Activated CD8-positive, alpha-beta memory T cell treated with anti-CD3 and anti-CD28 coated beads for 1 hour (primary cell): ENCODE measurements at places on chromosomes 1 and 21.
A peak's percentile ranks its signal among the peaks of the same experiment; 100 is the strongest.

DNA sequence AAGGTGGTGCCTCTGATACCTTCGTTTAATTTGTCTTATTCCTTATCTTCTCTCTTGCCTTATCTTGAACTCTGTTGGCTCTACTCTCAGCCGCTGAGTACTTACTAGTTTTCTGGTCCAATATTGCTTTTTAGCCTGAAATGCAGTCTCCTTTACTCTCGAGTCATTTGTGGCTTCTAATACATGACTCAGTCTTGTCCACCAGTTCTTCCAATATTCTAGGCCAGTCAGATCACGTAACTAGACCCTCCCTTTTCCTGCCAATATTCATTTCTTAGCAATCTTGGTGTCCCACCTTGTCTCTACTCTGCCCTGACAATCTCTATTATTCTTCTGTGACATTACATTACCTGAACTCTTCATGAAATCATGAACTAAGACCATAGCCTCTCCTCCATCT lies 555.8 kb downstream of the DPYD start:
- DNase-seq, result no peak

GRCh38 chr1:248688527-248689298 lies 13.9 kb downstream of the OR14I1 start:
- DNase-seq, result no peak

- no peak for DNase-seq
Observed at GRCh38 chr1:73654714-73655113, 543.3 kb downstream of the LRRIQ3 start.

DNA sequence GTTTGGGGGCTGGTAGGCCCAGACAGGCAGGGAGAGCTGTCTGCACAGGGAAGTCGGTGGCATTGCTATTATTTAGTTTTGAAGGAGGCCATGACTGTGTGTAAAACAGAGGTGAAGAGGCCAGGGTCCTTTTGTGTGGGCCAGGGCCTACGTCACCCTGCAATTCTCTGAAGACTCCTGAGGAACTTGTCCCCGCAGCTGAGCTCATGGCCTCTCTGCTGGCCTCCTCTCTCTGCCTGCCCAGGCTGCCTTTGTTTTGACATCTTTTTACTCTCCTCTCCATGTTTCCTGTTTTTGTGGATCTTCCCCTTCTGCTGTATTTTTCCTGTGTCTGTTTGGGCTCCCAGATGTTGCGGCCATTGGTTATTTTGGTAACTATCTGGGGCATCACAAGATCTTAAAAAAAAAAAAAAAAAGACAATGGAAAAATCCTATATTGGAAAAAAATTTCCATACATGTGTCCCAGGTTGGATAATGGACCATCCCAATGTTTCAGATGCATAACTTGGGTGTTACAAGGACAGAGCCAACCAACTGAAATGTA lies 280.7 kb downstream of the RPS6KC1 start:
- no peak for DNase-seq

DNA sequence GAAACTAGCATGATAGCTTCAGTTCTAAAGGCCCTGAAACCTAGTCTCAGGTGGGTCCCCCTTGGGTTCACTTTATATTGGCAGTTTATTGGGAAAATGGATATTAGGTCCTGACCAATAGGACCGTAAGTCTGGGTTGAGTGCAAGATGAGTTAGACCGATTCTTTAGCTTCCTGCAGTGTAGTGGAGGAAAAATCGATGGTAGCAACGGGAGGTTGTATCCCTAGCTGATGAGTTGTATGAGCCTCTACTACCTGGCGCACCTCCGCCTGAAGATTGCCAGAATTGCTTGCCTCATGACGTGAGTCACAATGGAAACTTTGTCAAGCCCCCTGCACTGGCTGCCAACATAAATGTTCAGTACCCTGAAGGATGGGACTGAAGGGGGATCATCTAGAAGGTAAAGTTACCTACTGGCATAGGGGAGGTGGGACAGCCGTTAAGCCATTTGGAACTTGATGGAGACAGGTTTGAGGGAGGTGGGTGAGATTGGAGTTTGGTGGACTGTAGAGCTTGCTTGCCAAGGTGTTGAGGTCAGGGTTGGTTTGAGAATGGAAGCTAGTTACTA lies 3.9 kb downstream of the RCC1 start:
- no peak for DNase-seq

DNA sequence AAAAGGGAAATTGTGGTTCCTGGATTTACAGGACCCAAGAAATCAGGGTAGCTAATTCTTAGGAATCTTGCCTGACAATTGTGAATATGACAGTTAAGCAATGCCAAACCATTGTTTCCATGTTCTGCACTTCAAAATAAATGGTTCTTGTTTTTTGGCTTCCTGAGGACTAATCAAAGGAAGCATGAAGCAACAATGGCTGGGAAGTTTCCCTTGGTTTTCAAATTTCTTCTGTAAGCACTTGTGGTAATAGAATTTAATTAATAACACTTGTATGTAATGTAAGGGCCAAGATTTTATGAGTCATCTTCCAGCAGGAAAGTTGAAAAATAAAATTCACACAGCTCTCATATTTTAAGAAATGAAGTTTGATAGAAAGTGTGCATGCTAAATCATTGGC lies 31.7 kb downstream of the JAM2 start:
- DNase-seq, result no peak

GRCh38 chr1:231192620-231193163 lies 30.8 kb downstream of the TRIM67 start:
- no peak for DNase-seq

GRCh38 chr1:39091845-39092645 lies 65.9 kb downstream of the NDUFS5 start:
- no peak for DNase-seq

- no peak for DNase-seq
Observed at GRCh38 chr1:196481616-196482015, 126.6 kb downstream of the KCNT2 start.

- no peak for DNase-seq
Observed at GRCh38 chr1:220274251-220274855, 2.1 kb upstream of the RAB3GAP2 start.

- DNase-seq, result no peak
Observed at GRCh38 chr1:67824766-67825165, 8.5 kb downstream of the GNG12 start.

DNA sequence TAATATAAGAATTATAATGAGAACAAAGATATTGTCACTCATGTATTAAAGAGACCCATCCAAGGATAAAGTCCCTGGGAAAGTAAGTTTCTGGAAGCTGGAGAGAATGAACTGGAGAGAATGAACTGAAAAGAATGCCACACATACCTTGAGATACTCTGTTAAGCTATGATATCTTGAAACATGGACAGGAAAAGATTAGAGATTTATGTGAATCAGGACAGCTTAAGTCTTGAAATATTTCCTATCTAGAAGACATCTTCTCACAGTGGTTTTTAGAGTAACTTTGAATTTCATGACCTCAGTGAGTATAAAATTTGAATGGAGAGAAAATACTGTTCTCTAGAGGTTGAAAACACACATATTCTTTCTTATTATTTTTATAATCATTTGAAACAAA lies 201.3 kb upstream of the HMCN1 start:
- no peak for DNase-seq

- no peak for DNase-seq
Observed at GRCh38 chr1:198291036-198291435, 134.2 kb downstream of the NEK7 start.

- no peak for DNase-seq
Observed at GRCh38 chr1:201217851-201218250, 27.2 kb downstream of the IGFN1 start.

DNA sequence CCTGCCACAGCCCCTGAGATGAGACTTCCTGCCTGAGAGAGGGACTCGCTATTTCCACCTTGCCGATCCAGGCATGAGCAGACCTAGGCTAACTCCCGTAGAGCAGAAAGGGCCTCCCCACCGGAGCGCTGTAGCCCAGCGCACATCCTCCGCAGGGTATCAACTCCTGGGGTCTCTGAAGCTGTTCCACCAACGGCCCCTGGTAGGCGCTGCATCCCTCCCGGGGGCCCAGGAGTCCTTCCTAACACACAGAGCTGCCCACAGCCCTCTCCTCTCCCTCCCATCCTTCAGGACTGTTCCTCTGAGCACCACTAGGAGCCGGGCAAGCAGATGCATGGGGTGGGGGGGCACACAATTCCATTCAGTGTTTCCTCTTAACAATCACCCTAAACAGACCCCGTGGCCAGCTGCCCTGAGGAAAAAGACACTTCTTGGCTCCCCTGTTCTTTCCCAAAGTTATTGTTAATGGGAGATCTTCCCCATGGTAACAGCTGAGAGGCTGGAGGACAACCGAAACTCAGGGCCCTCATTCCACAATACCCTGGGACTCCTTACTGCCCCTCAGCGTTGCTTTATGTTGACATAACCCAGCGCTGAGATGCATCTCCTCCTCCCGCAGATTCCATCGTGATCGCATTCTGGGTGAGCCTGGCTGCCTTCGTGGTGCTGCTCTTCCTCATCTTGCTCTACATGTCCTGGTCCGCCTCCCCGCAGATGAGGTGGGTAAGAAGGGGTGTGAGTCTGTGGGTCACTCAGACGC lies 7.5 kb downstream of the MRAP start:
- no peak for DNase-seq

- no peak for DNase-seq
Observed at GRCh38 chr1:207659545-207660153, 14.7 kb downstream of the CR1L start.

DNA sequence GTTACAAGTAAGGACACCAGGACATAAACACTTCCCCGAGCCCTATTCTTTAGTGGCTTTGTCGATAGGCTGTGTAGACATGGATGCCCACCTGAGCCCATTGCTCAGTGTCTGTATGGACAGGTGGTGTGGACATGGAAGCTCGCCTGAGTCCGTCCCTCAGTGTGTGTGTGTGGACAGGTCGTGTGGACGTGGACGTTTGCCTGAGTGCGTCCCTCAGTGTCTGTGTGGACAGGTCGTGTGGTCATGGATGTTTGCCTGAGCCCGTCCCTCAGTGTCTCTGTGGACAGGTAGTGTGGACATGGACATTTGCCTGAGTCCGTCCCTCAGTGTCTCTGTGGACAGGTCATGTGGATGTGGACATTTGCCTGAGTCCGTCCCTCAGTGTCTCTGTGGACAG lies 38.7 kb upstream of the COL6A2 start:
- no peak for DNase-seq

GRCh38 chr1:119276558-119276957 lies 92.0 kb upstream of the HAO2 start:
- DNase-seq, result no peak

GRCh38 chr1:54069791-54070170 lies 16.4 kb downstream of the TCEANC2 start:
- DNase-seq, result no peak

GRCh38 chr1:24970399-24970753 lies 40.3 kb upstream of the RUNX3 start:
- no peak for DNase-seq

DNA sequence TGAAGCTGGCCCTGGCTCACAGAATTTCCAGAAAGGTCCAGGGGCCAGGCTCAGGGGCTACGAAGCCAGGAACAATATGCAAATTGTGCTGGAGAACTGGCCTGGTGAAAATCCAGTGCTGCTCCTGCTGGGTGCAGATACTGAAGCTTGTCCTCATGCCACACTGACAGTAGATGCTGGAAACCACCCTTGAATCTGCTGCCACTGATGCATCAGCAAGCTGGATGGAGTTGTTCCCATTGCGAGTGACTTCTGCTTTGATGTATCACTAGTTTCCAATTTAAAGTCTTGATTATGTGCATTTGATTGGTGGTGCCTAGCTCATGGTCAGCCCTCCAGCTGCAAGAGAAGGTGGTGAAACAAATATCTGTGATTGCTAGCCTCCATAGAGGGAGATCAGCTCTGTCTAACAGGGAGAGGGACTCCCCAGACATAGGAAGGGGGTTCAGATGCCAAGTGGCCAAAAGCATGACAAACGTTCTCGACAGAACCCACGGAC lies 11.0 kb upstream of the KIAA0040 start:
- DNase-seq, result no peak

- peak; percentile 58 for DNase-seq
Observed at GRCh38 chr1:167714098-167714438, 7.7 kb upstream of the MPZL1 start.

- DNase-seq, result no peak
Observed at GRCh38 chr1:32755098-32755809, 52.7 kb upstream of the SYNC start.
